Thymus (tissue), 14 donors: ENCODE measurements at places on chromosomes 3 and 15. TPM values are rescaled to one million over a fixed set of nuclear protein-coding genes. Genes with fewer than 3 reads are reported as not detected.

Gene BSN
- total RNA-seq = 0.09 TPM

Gene GNAT1
- total RNA-seq = 0.05 TPM

Gene CPN2
- total RNA-seq = 0.05 TPM

Gene C15orf62
- 1.1 TPM for total RNA-seq

Gene LMAN1L
- not detected for total RNA-seq

Gene PLA2G4D
- total RNA-seq = 0.28 TPM

Gene DAZL
- 0.19 TPM for total RNA-seq

Gene STAB1
- 19.5 TPM for total RNA-seq

Gene VIPR1
- 1.8 TPM for total RNA-seq

Gene DIPK2A
- 19.8 TPM for total RNA-seq

Gene WDR72
- total RNA-seq = 0.28 TPM

Gene GXYLT2
- 6.6 TPM for total RNA-seq

Gene BHLHE40
- 21.9 TPM for total RNA-seq

Gene AGBL1
- total RNA-seq = under 0.01 TPM

Gene SKOR1
- total RNA-seq = 0.14 TPM

Gene KNG1
- total RNA-seq = 0.14 TPM

Gene HRG
- total RNA-seq = not detected

Gene HYAL1
- 0.09 TPM for total RNA-seq

Gene LTK
- total RNA-seq = 0.14 TPM

Gene ZNF620
- 3.5 TPM for total RNA-seq

Gene FETUB
- total RNA-seq = 0.09 TPM

Gene PRSS50
- 0.05 TPM for total RNA-seq

Gene TMCO5A
- not detected for total RNA-seq

Gene RTP3
- not detected for total RNA-seq

Gene PYGO1
- 0.71 TPM for total RNA-seq

Gene TAGLN3
- total RNA-seq = 1.0 TPM

Gene CPNE4
- 0.33 TPM for total RNA-seq

Gene POC1A
- total RNA-seq = 12.3 TPM

Gene SEMA5B
- total RNA-seq = 0.99 TPM

Gene PLA2G4B
- 1.9 TPM for total RNA-seq

Gene KNL1
- total RNA-seq = 25.8 TPM

Gene GOLGA8T
- 0.19 TPM for total RNA-seq

Gene ACTRT3
- 1.0 TPM for total RNA-seq

Gene EFCC1
- 1.0 TPM for total RNA-seq

Gene LNP1
- 1.7 TPM for total RNA-seq

Gene TTBK2
- 5.7 TPM for total RNA-seq

Gene FEM1B
- 29.6 TPM for total RNA-seq

Gene LRRC15
- total RNA-seq = 0.33 TPM

Gene WDR93
- total RNA-seq = 0.09 TPM

Gene DUOXA1
- 0.24 TPM for total RNA-seq

Gene SLC7A14
- total RNA-seq = 0.05 TPM

Gene IGDCC3
- total RNA-seq = 1.4 TPM

Gene TM6SF1
- total RNA-seq = 2.9 TPM

Gene ADAMTS9
- total RNA-seq = 3.7 TPM

Gene SNAP23
- 34.0 TPM for total RNA-seq

Gene LINGO1
- 0.24 TPM for total RNA-seq

Gene LHFPL4
- total RNA-seq = not detected

Gene CCDC9B
- 0.28 TPM for total RNA-seq

Gene TM4SF4
- 0.09 TPM for total RNA-seq

Gene OSTN
- total RNA-seq = under 0.01 TPM

Gene GOLGA8G
- under 0.01 TPM for total RNA-seq

Gene ITIH1
- total RNA-seq = 0.52 TPM

Gene SNRPN
- 148 TPM for total RNA-seq

Gene IL17RE
- 5.9 TPM for total RNA-seq

Gene CEMIP
- 0.28 TPM for total RNA-seq

Gene MAP1A
- 12.7 TPM for total RNA-seq

Gene CGNL1
- total RNA-seq = 5.9 TPM

Gene APOD
- total RNA-seq = 2.9 TPM

Gene VGLL3
- total RNA-seq = 0.24 TPM

Gene DNAH12
- total RNA-seq = 0.14 TPM
